ENCODE measurements at places on chromosomes 2 and 18.

- DNase-seq: no peak
These were observed 99.5 kb upstream of the AGAP1 start for GRCh38 chr2:235394278-235394828.

DNA sequence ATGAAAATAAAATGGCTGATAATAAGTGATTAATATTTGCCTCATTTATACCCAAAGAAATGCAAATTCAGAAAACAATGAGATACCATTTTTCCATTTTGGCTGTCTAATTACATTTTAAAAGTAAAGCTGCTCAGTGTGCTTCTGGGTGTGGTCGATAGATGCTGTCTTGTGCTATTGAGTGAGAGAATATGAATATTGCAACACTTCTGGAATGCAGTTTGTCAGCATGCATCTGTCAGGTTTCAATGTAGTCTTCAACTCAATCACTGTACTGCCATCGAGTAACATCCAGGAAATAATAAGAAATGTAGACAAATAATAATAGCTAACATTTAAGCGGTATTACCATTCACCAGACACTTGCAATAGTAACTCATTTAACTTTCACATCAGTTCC lies 3.9 kb downstream of the IL18R1 start:
- no peak for DNase-seq

GRCh38 chr18:48968412-48969215 lies 17.8 kb upstream of the SMAD7 start:
- DNase-seq: no peak

DNA sequence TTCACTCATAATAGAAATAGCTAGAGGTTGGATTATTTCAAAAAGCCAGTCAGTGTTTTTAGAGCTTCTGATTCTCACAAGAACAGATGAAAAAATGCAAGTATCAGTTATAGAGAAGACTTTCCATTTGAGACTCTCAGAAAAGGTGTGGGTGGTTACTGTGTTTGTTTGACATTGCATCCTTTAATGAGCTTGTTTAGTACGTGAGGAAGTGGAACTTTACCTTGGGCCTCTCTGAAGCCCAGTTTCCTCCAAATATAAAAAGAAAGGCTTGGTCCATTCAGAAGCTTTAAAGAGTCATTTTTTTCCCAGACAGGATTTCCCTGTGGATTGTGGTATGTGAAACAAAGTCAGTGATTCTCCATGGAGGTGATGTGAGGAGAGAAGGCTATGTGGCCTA lies 89.9 kb upstream of the RANBP2 start:
- DNase-seq: no peak

DNA sequence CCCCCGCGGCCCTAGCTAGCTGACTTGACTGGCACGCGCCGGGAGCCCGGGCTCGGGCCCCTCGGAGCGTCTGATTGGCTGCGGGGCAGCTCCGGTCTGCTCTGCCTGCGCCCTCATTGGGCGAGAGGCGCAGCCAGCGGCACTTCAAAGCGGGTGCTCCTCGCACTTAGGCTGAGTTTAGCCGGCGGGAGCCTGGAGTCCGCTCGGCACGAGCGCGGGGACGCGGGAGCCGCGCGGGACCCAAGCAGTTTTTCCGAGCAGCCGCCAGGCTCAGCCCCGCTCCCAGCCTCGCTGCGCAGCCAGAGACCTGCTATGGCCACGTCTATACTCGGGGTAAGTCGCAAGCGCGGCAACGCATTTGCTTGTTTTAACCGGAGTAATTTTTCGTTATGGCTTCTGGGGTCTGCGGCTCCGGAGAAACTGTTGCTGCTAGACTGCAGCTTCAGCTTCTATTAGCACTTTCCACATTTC lies at the start of gene SP9:
TSS of gene SP9 (plus strand) at position 174 of the 471 bp plus-strand sequence. CDS start at position 313, 139 bp downstream.
- DNase-seq: no peak

DNA sequence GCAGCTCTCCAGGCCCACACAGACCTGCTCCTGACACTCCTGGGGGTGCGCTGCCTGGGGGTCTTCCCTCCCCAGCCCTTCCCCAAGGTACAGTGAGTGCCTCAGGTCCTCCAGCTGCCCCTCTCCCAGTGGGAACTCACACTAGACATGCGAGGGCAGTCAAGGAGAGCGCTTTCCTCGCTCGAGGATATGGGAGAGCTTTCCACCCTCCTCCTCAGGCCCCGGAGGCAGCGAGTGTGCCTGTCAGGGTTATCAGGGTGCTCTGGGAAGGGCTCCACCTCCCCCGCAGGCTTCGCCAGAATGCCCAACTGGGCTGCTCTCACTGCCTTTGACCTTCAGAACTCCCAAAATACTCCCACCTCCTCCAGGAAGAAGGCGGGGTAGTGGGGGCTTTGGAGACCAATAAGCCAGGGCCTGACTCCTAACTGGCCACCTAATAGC lies 85.7 kb upstream of the LAPTM4A start:
- no peak for DNase-seq

DNA sequence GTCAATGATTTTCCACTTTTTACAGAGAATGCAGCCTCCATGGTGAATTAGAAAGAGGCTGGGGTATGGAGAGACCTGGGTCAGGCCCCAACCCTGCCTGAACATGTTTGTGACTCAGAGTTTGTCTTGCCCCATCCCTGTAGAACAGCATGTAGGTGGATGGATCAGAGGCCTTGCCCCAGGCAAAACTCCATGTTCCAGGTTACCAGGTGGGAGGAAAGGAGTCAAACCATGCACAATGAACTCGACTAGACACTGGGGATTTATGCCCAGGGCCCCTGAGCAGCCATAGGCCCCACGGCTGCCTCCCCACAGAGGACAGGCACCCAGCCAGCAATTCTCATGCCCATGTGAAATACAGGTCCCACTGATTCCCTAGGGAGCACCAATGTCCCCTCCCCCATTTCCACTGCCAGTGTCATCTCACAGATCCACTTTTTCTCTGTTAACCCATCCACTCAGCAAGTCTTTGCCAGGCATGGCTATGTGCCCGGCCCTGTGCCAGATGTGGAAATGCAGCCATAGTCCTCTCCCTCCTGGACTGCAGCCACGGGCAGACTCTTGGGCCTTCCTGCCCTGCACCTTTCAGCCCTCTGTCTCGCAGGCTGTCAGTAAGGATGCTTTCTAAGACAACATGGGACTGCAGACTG lies 737.8 kb upstream of the HS6ST1 start:
- no peak for DNase-seq

GRCh38 chr2:37454851-37455762 lies 110.7 kb downstream of the QPCT start:
- no peak for DNase-seq

DNA sequence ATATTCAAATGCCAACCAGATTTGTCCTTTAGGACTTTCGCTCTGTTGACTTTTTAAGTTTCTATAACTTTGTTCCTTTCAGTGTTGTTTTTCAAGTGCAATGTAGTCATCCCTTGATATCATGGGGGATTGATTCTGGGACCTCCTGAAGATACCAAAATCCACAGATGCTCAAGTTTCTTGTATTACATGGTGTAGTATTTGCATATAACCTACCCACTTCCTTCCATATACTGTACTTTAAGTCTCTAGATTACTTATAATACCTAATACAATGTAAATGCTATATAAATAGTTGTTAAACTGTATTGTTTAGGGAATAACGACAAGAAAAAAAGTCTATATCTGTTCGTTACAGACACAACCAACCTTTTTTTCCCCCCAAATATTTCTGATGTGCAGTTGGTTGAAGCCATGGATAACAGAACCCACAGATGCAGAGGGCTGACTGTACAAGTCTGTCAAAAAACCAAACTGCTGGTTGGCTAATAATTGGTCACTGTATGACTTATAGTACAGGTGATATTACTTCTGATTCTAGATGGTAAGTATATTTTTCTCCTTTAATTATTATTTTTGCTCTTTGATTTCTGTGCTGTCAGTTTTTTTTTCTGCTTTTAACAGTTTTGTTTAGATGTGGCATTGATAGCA lies 201.7 kb upstream of the STON1 start:
- no peak for DNase-seq

DNA sequence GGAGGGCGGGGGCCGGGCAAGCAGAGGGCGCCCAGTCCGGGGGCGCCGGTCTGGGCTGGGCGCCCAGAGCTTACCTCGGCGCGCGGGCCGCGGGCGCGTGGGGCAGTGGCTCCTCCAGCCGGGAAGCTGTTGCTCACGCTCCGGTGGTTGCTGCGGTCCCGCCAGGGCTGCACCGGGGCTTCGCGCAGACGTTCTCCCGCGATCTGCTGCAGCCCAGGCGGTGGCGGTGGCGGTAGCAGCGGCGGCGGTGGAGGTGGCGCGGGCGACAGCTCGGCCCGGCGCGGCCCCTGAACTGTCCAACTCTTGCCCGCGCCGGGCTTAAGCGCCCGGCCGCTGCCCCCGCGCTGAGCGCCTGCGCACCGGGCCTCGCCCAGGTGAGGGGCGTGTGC lies 391 bp downstream of the ZNF385B start:
- no peak for DNase-seq

DNA sequence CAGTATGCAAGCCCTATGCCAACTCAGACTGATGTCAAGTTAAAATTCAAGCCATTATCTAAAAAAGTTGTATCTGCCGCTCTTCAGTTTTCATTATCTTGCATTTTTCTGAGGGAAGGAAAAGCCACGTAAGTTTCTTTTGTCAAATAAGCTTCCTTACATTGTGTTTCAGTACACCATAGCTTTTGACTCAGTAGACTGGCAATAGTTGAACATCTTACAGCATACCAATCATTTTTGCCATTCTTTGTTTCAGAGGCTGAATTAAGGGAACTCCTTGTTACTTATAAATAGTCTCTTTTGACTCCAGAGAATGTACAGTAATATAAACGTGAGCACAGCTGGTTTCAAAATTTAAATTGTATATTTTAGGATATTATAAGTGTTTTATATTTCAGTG lies 120.6 kb downstream of the EHBP1 start:
- DNase-seq: no peak

- no peak for DNase-seq
These were observed 250.6 kb downstream of the SMAD2 start for GRCh38 chr18:47679864-47680263.

DNA sequence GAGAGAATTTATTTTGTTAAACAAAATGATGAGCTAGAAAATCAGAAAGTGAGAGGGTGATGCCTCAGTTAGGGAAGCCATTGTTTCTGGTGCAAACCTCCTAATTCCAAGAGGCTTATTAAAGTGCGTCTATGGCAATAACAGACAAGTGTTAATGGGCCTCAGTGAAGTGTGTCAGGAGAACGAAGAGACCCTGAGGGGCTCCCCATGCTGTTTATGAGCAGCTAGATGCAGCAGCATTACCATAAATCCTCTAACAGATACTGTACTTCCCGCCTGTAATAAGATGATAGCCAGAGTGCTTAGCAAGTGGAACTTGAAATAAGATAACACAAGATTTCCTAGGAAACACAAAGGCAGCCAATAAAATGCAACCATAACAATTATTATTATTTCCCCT lies 157.4 kb downstream of the MYT1L start:
- DNase-seq: no peak

GRCh38 chr2:133506996-133507395 lies 61.3 kb downstream of the NCKAP5 start:
- no peak for DNase-seq

- DNase-seq: no peak
These were observed 129.1 kb upstream of the LINC00305 start for GRCh38 chr18:64278026-64278425.

DNA sequence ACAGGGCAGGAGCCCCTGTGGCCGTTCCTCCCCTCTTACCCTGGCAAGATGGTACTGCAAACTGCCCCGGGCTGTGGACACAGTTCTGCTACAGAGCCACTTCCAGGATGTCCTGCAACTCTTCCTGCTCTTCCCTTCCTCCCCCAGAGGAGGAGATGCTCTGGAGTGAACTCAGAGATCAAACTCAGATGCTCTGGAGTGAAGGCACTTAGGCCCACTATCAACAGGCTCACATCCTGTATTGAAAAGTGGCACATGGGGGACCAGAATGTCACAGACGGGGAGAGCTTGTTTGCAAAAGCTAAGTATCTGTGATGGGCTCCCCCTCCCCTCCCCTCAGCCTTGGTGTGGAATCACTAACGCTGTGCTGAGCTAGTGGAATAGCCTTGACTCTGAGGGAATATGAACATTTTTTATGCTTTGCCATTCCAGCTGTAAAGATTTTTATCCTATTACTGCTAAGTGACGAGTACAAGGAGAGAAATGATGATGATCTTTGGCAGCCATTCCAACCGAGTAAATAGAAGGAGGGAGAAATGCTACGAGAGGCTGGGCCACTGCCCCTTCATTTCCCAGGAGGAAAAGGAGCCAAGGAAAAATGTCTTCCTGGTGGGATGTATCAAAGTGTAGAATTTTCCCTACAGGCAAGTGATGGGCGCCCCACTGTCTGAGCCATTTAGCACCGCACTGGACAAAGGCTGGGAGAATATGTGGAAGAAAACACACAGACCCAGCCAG lies 152.6 kb downstream of the GALNT14 start:
- no peak for DNase-seq

DNA sequence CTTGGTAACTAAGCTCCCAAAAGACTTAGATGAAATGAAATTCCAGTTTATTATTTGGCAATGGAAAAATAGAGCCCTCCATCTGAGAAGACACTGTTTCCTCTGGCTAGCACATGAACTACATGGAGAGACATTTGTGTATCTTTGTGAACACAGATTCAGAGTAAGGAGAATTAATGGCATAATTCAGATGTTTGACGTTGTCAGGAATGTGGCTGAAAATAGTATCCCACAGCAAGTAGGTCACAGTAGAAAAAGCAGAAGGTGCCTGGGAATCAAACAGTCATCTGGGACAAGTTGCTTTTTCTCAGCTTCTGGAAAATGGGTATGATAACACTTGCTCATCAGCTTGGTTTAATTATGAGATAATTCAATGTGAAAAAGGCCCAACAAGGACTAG lies 288.6 kb downstream of the PTPRM start:
- no peak for DNase-seq

DNA sequence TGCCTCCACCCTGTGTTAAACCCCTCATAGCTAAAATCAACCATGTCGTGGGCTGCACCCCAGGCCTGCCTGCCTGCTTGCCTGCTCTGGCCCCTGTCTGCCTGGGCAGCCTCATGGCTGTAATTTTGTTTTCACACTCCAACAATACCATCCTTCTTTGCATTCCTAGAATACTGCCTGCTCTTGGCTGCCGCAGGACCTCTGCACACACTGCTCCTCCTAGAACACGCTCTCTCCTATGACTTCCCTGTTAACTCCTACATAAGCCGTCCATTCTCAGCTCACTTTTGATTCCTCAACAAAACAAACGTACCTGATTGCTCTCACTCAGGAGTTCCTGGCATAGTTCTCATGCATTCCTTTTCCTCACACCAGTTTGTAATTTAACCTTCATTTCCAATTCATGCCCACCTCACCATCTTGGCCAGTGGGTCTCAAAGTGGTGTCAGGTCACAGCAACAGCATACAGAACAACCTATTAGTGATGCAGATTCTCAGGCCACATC lies 2.5 kb downstream of the UXS1 start:
- DNase-seq: no peak

- DNase-seq: no peak
These were observed 2.1 kb upstream of the PNO1 start for GRCh38 chr2:68155618-68156017.

- no peak for DNase-seq
These were observed 62.5 kb upstream of the B3GNT2 start for GRCh38 chr2:62133320-62133823.

- no peak for DNase-seq
These were observed 203.2 kb downstream of the DLGAP1 start for GRCh38 chr18:4251873-4252272.

- DNase-seq: no peak
These were observed 861 bp downstream of the LTBP1 start for GRCh38 chr2:32947484-32948143.

GRCh38 chr2:191304939-191305875 lies 60.0 kb downstream of the MYO1B start:
- DNase-seq: no peak

GRCh38 chr18:23934252-23934651 lies 80.3 kb upstream of the TTC39C start:
- DNase-seq: no peak

GRCh38 chr2:19473350-19473749 lies 114.9 kb upstream of the OSR1 start:
- no peak for DNase-seq

All from hypothalamus (tissue), 51 donors.